ENCODE measurements at places on chromosomes 12 and 14.

GRCh38 chr12:75366629-75367028 is 24.3 kb upstream of the GLIPR1L2 start:
- DNase-seq: no peak

DNA sequence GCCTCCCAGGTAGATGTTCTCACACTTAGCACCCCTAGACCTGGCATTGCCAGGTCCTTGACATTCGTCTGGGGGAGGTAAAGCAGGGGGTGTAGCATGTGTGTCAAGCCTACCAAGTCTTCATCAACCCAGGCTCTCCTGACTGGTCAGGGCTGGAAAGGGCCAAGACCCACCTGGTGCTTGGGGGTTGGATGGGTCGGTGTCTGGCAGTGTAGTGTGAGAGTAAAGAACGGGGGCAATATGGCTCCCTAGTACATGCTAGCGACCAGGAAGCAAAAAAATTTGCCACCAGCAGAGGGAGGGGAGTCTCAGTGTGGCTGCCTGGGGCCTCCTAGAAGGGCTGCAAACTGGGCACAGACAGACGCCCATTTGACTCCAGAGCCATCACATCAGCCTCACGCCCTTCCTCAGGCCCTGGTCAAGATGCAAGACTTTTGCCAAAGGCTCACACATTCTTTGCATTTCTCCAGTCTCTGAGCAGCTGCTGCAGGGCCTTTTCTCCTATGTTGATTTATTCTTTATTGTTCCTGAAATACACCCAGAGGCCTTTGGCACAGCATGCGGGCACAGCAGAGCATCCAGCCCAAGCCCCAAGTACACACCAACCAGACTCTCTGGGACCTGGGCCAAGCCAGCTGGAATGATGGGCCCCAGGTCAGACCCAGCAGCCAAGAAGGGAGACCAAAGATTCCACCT is 38.3 kb upstream of the PNMA1 start:
- DNase-seq: no peak

DNA sequence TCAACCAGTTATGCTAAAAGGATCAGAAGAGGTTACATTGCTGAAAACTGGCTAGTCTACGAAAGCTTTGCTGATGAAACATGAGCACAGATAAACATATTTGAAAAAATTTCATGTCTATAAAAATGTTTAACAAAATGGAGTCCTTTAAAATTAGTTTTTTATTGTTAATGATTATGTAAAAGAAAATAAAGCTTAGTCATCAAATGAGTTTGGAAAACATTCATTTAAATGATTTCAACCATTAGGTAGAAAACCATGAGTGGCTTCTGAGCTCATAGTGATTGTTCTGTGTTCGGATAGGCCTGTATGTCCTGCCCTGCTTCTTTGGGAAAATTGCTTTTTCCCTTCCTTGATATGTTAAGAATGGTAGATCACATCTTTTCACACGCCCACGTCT is 584 bp upstream of the CD163L1 start:
- DNase-seq: no peak

GRCh38 chr14:100336618-100337530 is 13.7 kb downstream of the SLC25A47 start:
- no peak for DNase-seq

- DNase-seq: no peak
Observed at GRCh38 chr14:93309427-93309966, 23.3 kb downstream of the BTBD7 start.

- no peak for DNase-seq
Observed at GRCh38 chr12:114964841-114965240, 280.9 kb upstream of the TBX3 start.

- peak; percentile 57 for DNase-seq
Observed at GRCh38 chr14:80996049-80996901, 40.9 kb downstream of the TSHR start.

- DNase-seq: no peak
Observed at GRCh38 chr14:57139173-57139572, 129.5 kb downstream of the EXOC5 start.

- DNase-seq: no peak
Observed at GRCh38 chr12:53047221-53048032, 2.4 kb upstream of the TNS2 start.

DNA sequence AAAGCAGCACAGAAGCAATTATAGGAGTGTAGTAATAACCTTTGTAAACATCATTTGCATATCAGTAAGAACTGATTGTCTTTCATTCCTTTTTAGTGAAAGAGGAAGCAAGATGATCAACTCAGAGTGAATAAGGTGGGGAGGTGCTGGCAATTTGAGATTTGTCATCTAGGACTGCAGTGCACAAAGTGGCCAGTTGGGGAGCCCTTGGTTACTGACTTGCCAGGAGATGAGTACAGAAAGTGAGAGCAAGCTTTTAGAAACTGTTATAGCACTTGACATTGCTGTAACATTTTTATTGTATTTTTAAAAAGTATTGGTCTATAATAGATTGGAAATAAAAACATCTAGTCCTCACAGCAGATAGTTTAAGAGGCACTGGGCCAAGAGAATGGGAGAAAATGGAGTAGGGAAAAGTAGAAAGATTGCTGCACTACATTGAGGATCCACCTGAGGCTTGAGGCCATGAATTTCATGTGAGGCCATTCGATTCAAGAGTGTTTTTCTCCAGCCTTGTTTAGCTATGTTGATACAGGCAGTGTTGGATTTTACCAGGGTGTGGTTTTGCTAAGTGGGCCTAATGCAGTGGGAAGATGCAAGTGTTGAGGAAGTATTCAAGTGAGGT is 98.2 kb downstream of the SNAPC1 start:
- DNase-seq: no peak

GRCh38 chr14:64841121-64841651 is 38.5 kb downstream of the SPTB start:
- peak; percentile 11 for DNase-seq

DNA sequence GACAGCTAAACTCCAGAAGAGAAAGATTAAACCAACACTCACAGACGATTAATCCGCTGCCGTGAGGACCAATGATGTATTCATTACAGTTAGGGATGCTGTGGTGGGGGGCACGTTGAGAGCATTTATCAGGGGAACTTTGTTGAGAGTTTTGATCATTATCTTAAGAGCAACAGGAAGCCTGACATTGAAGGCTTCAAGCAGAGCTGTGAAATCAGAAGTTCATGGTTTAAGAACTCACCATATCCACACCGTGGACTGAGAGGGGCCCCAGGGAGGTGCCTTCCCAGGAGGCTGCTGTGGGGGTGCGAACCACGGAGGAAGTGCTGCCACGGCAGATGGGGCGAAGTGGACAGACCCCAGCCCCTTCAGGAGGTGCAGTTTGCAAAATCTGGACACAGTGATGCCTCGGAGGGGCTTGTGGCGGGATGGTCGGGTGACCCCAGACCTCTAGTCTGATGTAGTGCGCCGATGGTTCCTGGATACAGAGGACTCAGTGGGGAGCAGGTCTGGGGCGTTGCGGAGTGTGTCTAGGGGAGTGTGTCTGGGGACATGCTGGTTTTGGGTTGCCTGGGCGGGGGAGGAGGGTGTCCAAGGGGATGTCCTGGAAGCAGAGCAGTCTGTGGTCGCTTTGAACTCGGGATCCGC is 73.0 kb downstream of the DIO3 start:
- no peak for DNase-seq

DNA sequence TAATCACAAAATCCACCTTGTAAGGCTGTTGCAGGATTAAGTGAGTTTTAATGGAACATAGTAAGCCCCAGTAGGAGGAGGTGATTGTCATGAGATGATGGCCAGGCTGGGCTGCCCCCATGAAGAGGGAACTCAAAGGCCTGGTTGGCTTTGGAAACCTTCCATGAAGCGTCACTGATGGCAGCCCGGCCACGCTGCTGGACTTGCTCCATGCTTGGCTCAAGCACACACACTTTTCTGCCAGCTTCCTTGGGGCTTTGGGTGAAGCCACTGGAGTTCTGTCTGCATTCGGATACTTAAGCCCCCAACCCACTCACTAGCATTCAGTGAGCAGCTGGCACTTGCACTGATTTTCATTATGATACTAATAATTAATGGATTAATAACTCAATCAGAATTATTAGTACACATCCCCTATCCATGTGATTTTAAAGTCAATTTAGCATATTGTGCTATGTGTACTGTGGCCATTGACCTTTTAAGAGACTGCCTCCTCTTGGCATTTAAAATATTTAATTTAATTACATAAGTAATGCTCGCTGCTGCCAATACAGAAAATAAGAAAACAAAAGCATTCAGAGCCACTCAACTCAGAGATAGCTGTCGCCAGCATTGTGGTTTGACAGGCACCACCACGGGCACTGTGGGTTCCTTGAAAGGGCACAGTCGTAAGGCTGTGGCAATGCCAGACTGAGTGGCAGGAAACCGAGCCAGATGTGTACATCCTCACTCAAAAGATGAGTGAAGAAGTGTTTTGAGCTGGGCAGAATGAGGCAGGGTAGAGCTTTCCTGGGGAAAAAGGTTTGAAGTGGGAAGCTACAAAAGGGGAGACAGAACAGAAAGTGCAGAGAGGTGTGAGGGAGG is 15.9 kb downstream of the KRT85 start:
- no peak for DNase-seq

DNA sequence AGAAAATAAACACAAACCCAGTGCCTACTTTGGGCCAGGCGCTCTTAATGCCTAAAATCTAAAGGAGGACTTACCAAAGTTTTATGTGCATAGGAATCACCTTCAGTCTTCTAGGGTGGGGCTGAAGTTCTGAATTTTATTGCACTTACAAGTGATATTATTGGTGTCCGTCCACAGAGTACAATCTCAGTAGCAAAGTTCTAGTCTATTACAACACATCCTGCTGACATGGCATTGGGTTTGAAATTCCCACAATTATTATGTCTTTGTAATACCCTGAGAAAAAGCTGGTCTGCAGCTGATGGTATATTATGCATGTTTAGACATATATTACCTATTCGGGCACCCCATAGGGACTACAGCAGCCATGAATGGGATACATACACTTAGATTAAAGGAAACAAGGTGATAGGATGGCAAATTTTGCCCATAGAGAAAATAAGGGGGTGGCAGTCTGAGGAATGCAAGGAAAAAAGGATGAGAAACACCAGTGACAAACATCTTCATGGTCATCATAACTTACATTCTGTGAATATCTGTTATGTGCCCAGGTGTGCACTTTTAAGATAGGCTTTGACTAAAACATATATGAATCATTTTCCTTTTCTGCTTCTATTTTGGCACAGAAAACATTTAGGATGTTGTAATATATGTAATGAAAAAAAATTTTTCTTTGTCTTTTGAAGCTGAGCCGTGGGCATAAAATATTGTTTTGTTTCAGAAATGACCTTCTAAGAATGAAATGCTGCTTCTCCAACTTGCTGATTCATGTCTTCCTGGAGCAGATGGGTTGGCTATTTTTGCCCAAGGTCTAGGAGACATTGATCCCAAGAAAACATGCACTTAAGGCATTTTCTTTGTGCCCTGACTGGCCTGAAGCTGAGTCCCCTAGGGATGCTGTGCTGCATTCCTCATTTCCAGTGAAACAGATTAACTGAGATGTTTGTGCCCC is 27.2 kb upstream of the ALG10 start:
- no peak for DNase-seq

- no peak for DNase-seq
Observed at GRCh38 chr14:55889124-55889523, 229.1 kb upstream of the PELI2 start.

DNA sequence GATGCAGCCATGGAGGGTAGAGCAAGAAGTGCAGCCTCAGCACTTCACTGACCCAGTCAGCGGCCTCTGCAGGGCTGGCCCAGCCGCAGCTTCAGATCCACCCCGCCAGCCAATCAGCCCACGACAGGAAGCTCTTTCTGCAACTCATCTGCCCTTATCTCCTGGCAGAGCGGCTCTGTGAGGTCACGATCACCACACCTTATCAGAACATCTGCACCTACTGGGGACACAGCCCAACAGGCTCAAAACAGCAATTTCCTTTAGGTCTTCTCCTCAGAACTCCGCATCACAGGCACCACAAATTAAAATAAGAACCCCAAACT is 287.3 kb downstream of the BCL11B start:
- DNase-seq: no peak

All from AG09319 (cell line).